ENCODE measurements at places on chromosomes 6 and 20.

DNA sequence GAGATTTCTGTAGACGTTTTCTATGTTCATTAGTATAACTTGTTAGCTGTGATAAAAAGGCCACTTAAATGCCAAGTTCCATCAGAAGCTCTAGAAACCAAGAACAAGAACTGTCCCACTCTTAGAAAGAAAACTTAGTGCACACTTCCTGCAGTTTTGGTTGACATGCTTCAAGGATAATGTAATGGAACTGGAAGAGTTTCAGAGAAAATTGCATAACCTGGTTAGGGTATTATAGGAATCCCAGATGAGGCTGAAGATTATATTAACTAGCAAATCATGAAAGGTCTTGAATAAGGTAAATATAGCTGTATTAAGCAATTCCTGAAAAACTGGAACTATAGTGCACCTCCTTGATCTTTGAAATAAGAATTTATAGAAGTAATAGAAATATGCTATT lies 1.8 kb upstream of the PHACTR2 start:
- no peak for DNase-seq

GRCh38 chr6:314377-314776 lies 22.1 kb downstream of the DUSP22 start:
- DNase-seq: no peak

- no peak for DNase-seq
Observed at GRCh38 chr6:3393836-3394202, 63.0 kb downstream of the SLC22A23 start.

GRCh38 chr6:21740376-21741124 lies 147.0 kb downstream of the SOX4 start:
- no peak for DNase-seq

GRCh38 chr20:34525709-34526416 lies 9.6 kb downstream of the DYNLRB1 start:
- no peak for DNase-seq

DNA sequence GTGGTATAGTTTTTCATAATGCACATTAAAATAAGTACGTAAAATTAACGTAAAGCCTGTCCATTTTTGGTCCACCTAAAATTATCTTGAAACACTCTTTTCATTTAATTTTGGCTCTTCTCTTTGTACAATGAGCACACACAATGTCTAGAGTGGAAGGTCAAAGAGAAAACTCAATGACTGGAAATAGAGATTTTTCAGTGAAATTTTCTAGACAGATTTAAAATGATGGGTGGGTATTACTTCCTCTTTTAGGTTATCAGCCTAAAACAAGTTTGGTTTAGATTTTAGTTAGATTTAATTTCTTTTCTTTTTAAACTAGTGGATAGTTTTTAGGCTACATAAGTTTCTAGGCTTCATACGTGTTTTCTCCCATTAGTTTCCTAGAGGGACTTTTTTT lies 24.9 kb downstream of the DSE start:
- DNase-seq: no peak

DNA sequence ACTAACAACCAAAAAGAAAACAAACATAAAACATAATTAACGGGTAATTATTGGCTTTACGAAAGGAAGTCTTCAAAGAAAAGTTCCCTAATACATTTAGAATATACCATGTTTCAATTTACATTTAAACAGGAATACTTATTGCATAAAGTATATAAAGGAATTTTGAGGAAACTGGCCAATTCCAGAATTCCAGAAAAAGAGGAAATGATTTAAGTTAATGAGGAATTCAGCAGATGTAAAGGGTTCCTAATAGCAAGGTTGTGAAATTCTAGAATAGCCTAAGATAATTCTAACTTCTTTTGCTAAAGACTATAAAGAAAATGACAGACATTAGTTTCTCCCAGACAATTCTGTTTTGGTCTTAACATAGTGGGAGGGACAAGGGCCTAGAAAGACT lies 35.0 kb downstream of the DTNBP1 start:
- no peak for DNase-seq

DNA sequence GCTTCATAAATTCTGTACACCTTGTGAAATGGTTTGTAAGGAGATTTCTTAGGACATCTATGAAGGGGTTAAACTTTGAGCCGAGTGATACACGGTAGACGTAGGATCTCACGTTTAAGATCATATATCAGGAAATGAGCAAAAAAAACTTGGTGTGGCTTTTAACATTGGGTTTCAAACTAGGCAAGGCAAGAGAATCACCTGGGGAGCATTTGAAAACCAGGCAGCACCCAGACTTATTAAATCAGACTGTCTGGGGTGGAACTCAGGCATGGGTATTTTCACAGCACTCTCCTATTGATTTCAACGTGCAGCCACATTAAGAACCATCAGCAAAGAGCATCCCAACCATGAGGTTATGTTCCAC lies 26.4 kb downstream of the LY86 start:
- DNase-seq: no peak

GRCh38 chr20:21391185-21391971 lies 5.9 kb downstream of the NKX2-4 start:
- no peak for DNase-seq

DNA sequence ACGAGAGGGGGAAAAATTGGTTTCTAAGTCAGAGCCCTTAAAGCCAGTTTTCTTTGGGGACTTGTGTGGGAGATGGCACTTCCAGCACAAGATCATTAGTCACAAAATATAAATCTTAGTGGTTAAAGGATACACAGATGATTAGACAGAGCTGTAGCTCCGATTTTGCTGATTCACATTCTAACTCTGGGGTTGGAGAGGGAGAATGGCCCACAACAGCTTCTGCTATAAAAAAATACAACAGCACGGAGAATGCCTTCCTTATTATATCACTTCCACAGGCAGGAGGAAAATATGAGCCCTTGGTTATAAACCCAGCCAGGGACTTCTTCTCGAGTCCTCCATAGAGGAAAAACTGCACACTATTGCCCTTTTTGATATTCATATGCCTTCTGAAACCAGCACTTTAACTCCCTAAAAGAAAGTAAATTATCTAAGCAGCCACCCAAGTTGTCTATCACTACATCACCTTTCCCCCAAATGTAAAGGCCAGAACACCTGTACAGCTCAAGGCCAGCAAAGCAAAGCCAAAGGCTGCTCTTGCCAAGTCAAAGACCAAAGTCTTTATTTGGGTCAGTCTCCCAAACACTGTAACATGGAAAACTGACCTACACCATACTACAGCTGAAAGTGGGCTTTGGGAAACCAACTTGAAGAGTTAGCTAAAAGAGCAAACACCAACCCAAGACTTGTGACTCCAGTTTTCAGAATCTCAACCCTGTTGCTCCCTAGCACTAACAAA lies 10.4 kb downstream of the MRPL14 start:
- DNase-seq: no peak

- DNase-seq: no peak
Observed at GRCh38 chr6:162560891-162561290, 166.7 kb downstream of the PRKN start.

- DNase-seq: no peak
Observed at GRCh38 chr6:44622956-44623355, 235.4 kb downstream of the CDC5L start.

DNA sequence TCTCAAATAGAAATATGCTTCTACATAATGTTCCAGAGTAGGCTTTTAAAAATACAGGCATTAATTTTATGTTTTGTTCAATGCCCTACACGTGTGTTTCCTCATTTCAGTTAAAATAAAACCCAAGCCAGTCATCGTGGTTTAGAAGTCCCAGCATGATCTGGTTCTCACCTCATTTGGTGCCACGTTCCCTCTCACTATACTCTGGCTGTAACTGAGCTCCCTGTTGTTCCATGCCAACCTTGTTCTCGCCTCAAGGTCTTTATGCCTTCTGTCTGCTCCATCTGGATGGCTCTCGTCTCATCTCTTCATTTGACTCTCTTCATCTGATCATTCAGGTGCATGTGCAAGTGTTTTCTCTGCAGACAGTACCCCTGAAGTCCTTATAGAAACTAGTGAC lies 32.6 kb downstream of the HDGFL1 start:
- no peak for DNase-seq

DNA sequence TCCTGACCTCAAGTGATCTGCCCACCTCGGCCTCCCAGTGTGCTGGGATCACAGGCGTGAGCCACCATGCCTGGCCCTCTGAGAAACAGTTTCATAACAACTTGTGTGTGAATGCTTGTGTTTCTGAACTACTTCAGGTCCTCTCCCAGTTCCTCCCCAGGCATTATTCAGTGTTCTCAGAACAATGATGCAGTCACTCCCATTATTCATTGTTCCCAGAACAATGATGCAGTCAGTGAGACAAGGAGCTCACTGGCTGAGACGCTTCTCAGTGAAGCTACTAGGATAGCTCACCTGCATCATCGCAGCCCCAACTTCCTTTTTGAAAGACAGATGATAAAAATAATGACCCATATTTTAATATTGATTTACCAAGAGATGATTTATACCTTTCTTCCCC lies 71.5 kb downstream of the NDUFAF5 start:
- DNase-seq: no peak

Data from cerebellar nuclear complex (tissue), 1 donor.